ENCODE measurements at places on chromosomes 16 and 17.

DNA sequence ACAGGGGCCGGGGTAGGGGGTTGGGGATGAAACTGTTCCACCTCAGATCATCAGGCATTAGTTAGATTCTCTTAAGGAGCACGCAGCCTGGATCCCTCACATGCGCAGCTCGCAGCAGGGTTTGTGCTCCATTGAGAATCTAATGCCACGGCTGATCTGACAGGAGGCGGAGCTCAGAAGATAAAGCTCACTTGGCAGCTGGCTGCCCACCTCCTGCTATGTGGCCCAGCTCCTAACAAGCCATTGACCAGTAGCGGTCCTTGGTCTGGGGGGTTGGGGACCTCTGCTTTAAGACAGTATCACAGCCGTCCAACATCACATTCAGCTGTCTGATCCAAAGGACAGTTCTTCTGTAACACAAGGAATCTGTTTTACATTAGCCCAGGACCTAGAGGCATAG lies 62.5 kb downstream of the SLC39A11 start:
- no peak for DNase-seq

DNA sequence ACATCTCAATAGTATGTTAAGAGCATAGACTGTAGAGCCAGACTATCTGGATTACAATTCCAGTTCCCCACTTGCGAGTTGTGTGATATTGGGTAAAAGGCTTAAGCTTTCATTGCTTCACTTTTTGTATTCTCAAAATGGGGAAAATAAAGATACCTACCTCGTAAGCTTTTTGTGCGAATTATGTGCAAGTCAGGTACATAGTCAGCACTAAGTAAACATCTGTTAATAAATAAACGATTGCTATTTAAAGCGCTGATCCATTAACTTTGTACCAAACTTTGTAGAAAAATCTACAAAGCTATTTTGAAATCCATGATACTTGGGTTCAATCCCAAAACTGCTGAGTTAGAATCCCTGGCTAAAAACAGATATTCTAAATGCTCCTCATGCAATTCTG lies 19.6 kb downstream of the ABCA6 start:
- no peak for DNase-seq

GRCh38 chr17:57724026-57724728 lies 20.9 kb downstream of the CCDC182 start:
- DNase-seq, result no peak

DNA sequence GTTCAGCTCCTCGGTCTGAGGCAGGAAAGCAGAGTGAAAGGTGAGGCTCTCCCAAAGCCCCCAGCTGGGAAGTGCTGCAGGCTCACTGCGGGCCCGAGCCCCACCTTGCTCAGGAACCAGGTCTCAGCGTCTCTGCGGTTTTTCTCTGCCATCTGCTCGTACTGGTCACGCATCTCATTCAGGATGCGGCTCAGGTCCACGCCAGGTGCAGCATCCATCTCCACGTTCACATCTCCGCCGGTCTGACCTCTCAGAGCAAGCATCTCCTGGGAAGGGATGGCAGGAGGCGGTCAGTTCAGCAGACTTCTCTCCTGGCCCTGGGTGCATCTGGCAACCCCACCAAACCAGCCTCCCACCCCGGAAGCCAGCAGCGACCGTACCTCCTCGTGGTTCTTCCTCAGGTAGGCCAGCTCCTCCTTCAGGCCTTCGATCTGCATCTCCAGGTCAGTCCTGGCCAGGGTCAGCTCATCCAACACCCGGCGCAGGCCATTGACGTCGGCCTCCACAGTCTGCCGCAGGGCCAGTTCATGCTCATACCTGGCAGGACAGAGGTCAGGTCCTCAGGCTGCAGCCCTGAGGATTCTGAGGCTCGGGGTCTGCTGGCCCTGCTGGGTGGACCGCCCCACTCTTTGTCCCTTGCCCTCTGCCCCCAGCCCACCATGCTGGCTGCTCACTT lies 1.5 kb downstream of the KRT16 start:
- DNase-seq, result no peak

DNA sequence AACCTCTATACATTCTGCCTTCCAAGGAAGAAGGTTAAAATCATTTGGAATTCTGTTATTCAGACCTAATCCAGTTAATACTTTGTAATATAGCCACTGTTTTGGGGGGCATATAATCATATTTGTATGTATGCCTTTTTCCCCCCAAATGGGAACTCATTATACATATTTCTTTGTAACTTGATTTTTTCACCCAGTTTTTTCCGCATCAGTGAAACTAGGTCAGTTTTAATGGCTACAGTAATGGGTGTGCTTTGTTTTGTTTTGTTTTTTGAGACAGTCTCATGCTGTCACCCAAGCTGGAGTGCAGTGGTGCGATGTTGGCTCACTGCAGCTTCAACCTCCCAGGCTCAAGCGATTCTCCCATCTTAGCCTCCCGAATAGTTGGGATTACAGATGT lies 54.9 kb downstream of the WWP2 start:
- DNase-seq, result no peak

GRCh38 chr17:49341356-49341755 lies 20.7 kb downstream of the ZNF652 start:
- no peak for DNase-seq

GRCh38 chr16:900211-900610 lies 70.6 kb downstream of the LMF1 start:
- no peak for DNase-seq

- no peak for DNase-seq
Measured at GRCh38 chr17:72732893-72733618, 359.4 kb downstream of the SLC39A11 start.

DNA sequence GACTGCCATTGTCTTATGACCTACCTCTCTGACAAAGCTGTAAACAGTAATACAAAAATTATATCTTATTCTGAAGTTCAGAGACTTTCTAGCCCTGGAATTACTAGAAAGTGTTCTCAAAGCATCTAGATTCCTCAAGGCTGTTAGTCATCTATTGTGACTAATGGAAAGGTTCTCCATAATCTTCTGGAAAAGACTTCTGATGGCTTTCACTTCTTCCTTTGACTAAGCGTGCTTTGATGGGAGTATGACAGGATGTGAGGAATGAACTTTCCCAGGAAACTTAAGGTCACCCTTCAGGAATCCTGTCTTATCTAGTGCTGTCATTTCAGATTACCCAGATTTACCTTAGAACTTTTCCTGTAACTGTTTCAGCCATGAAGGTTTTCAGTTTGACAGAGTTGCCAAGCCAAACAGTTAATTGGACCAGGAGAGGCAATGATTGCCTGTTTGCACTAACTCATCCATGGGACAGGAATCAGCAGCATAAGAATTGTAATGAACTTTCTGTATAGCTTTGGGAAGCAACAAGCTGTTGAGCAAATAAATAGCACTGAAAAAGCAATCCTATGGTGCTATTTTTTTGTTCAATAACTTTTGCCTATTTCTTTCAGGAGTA lies 43.5 kb downstream of the AP2B1 start:
- DNase-seq, result no peak

GRCh38 chr17:38864636-38865398 lies 5.0 kb upstream of the LASP1 start:
- no peak for DNase-seq

GRCh38 chr16:81817789-81818567 lies 38.9 kb downstream of the PLCG2 start:
- no peak for DNase-seq

GRCh38 chr17:47956791-47957590 lies 692 bp downstream of the PRR15L start:
- no peak for DNase-seq

DNA sequence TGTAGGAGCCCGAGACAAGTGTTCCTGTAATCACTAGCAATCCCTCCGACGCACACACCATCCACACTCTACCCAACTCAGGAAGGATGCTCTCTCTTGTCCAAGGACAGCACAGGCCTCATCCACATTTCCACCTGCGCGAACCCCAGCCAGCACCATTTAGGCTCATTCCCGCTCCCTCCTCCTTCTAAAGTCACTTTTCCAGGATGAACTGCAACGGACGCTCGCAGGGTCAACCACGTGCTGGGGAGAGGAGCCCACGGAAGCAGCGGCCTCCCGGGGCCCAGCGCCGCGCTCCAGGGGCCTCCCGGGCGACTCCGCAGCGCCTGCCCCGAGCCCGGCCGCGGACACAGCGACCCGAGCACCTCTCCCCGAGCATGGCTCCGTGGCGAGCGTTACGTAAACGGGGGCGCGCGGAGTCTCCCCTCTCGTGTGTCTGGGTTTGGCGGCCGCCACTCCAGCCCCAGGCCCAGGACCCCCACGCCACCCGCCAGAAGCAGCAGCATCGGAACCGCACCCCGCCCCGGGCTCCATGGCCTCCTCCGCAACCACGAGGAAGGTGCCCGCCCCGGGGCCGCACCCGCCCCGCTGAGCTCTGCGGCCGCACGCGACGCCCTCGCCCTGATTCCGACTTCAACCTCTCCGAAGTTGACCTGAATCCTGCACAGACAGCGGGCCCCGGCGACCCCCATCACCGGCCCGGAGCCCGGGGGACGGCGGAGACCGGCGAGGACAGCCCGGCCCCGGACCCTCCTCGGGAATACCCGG lies 668 bp downstream of the USP36 start:
- peak; percentile 56 for DNase-seq

DNA sequence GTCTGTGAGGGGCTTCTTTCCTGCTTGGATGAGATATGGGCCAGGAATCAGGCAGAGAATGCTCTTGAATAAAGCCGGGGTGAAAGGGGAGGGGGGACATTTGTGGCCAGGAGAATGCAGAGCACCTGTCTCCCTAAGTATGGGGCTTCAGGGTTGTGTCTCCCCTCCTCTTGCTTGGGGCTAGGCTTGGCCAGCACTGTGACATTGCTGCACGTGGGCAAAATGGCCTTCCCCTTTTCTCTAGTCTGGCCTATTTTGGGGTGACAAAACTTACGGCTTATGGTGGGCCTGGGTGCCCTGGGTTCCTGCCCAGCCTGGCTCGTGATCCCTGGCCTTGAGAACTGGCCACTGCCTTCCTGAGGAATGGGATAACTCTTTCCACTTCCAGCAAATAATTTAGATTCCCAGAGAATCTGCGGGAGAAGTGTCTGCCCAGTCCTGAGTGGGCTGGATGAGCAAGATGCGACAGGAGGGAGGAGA lies 5.6 kb downstream of the NFE2L1 start:
- DNase-seq, result no peak

DNA sequence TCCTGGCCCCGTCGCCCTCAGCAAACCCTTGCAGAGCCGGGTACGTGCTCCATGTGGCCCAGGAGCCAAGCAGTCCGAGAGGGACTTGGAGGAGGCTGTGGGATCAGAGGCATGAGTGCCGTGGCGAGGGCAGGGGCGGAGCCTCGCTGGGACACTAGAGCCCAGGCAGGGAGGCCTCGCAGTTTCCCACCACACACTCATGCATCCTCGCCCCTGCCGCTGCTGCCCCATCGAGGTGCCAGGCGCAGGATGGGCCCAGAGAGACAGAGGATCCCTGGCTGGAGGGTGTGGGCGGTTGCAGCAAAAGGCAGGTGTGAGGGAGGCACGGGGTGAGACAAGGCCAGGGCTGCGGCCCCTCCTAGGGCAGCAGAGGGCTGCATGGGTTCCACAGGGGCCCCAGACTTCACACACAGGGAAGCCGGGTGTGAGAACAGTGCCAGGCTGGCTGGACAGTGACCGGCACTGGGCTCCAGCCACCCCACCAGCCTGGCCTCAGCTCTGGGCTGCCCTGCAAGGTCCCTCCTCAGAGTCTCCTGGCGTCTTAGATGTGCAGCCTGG lies 7.7 kb downstream of the BCAR1 start:
- no peak for DNase-seq

DNA sequence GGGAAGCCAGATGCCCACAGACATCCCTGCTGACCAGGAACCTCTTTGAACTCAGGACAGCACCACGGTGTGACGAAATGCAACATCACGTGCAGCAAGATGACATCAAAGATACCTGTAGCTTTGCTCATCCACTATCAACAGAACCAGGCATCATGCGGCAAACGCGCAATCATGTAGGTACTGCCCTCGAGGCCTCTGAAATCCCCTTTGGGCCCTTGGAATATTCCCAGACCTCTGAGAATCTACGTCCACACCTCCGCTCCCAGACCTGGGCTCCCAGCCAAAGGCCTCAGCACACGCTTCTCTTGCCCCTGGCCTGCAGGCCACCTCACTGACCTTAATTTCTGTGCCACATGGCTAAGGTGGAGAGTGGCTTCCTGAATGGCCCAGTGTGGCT lies 7.3 kb downstream of the CX3CL1 start:
- no peak for DNase-seq

- DNase-seq, result no peak
Measured at GRCh38 chr16:88749358-88749757, 35.7 kb downstream of the PIEZO1 start.

- no peak for DNase-seq
Measured at GRCh38 chr16:26453215-26453614, 613.5 kb upstream of the C16orf82 start.

GRCh38 chr16:50228364-50228868 lies 37.9 kb upstream of the ADCY7 start:
- no peak for DNase-seq

- no peak for DNase-seq
Measured at GRCh38 chr17:43753493-43754129, 5.0 kb downstream of the SOST start.

DNA sequence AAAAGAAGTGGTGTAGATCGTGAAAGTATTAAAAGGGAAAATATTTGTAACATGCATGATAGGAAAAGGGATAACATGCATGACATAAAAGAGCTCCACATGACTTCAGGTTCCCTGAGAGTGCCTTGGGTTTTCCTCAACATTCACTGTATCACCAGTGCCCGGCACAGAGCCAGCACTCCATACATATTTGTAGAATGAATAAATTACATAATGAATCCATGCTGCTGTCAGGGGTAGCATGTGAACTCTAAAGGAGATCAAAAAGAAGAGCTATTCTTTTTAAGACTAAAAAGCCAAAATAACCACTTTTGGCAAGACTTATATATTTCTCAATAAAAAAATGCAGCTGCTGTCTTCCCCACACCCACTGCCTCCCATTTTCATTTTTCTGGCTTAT lies 2.7 kb upstream of the ZNF594 start:
- no peak for DNase-seq

- DNase-seq, result no peak
Measured at GRCh38 chr17:76153202-76153601, 12.2 kb upstream of the FOXJ1 start.

- no peak for DNase-seq
Measured at GRCh38 chr17:57104461-57105175, 19.6 kb downstream of the AKAP1 start.

DNA sequence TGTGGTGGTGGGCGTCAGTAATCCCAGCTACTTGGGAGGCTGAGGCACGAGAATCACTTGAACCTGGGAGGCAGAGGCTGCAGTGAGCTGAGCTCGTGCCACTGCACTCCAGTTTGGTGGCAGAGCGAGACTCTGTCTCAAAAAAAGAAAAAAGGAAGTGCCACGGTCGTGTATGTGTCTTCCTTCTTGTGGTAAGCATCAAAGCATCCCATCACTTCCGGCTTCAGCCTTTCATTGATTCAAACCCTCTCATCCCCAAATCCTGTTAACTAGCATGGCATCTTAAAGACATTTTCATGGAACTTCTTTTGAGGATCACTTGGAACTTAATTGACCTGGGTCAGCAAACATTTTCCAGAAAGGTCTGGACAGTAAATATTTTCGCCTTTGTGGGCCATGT lies 126.2 kb downstream of the CPPED1 start:
- no peak for DNase-seq

GRCh38 chr17:73240561-73240960 lies 21.1 kb downstream of the CPSF4L start:
- DNase-seq, result no peak

- no peak for DNase-seq
Measured at GRCh38 chr16:85916141-85916890, 17.4 kb downstream of the IRF8 start.

GRCh38 chr17:73785496-73785895 lies 141.3 kb upstream of the SDK2 start:
- DNase-seq, result no peak

GRCh38 chr17:11807606-11808005 lies 189.7 kb downstream of the ZNF18 start:
- no peak for DNase-seq
